ENCODE measurements at places on chromosomes 4 and X.

- DNase-seq = no peak
These were observed 125.7 kb downstream of the CRLF2 start for GRCh38 chrX:1086444-1087409.

DNA sequence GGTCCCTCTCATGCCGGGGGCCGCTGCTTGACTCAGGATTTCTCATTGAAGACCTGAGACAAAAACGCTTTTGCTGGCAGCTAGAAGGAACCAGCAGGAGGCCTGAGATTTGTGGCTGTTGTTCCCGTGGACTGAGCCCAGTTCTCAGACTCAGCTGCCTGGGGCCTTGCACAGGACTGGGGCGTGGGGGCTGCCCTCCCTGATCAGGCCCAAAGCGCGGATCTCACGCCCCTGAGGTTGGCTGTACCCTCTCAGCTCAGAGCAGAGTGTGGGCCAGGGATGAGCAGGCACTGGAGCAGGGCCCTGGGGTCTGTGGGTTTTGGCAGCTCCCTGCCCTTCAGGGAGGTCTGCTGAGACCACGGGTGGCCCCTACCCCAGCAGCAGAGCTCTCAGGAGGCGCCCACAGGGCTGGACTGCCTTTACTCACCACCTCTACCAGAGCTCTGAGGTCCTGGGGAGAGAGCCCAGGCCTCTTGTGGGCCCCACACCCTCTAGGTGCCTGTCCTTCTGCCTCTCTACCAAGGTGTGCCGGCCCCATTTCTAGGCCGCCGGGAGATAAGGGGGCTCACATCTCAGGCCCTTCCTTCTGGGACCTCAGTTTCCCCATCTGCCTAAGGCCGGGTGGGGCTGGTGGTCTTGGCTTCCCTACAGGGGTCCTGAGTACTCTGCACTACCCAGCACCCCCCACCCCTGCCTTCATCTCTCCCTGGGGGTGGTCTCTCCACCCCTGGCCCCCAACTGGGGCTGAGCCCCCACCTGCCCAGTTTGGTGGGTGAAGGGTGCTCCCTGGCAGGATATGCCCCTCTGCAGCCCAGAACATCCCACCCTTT, 5.6 kb downstream of the MSANTD1 start:
- no peak for DNase-seq

DNA sequence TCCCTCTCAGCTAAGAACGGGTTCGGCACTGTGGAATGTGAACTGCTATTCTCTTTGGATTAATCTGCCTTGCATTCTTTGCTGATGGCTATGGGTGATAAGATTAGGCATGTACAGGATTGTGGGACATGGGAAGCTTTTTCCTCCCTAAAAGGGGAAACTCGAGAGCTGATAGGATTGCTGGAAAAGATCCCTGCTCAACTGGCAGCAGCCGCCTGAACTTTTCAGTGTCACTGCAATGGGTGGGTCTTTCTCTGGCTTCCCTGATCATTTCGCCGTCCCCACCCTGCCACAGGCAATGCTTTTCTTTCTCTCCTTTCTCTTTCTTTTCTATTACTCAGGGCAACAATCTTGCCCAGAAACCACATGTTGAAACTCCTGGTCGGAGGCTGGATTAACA, 20.5 kb downstream of the PAGE2 start:
- no peak for DNase-seq

- DNase-seq = no peak
These were observed 82.8 kb upstream of the VEGFC start for GRCh38 chr4:176875446-176875930.

- DNase-seq = no peak
These were observed 46.8 kb downstream of the STEEP1 start for GRCh38 chrX:119518371-119518770.

DNA sequence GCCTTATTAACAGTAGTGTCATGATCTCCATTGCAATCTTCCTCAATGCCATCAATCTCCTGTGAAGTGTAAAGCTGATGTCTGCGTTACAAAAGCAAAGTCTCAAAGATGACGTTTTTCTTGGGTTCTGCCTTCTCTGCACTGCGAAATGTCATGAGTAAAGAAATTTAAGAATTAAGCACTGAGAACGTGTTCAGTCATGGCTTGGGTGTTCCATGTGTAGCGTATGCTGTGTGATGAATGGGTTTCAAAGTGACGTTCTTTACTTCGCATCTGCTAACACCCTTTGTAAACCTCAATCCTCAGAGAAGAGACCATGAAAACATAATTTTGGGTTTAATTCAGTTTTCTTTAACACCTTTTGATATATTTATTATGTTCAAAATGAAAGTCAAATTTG, 999 bp downstream of the NAP1L5 start:
- no peak for DNase-seq

- no peak for DNase-seq
These were observed 38.2 kb downstream of the FHL1 start for GRCh38 chrX:136185401-136186022.

DNA sequence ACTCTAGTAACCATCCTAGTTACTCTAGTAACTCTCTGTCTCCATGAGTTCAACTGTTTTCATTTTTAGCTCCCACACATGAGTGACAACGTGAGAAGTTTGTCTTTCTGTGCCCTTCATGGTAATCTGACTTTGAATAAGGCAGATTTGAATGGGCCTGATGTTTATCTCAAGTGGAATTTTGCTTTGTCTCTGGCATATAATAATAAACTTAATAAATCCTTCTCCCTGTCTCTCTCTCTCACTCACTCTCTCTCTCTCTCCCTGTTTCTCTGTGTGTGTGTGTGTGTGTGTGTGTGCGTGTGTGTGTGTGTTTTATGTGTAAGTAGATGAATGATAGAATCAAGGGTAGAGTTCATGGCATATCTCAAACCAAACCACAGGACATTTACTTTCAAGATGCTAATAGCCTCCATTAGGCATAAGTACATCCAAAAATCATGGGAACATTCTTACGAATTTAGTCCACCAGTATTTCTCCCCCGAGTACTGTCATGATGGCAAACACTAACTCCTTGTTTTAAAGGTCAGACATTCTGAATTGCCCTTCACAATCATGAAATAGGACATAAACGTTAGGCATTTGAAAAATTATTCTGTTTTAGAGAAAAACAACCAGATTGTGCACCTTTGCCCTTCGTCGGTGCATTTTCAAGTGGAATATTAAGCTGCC, 193.1 kb downstream of the SPATA18 start:
- DNase-seq = no peak

- no peak for DNase-seq
These were observed 146.3 kb downstream of the SHROOM3 start for GRCh38 chr4:76581077-76581962.

GRCh38 chr4:144495944-144496343, 150.0 kb upstream of the HHIP start:
- no peak for DNase-seq

DNA sequence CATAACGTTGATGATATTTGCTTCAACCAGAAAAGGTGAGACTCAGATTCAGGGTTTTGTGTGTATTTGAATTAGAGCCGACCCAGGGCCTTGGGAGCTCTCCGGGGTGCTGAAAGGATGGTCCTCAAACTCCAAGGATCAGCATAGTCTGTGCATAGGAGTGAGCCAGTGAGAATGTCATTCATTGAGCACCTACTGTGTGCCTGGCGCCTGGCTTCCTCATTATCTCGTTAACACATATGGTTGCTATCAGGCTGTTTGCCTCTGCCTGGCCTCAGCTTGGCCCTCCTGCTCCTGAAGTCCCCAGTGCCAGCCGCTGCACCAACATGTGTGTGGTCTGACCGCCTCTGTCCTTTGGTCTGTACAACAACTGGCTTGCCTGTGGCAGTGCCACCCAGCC, 25.1 kb upstream of the JAKMIP1 start:
- DNase-seq = no peak

DNA sequence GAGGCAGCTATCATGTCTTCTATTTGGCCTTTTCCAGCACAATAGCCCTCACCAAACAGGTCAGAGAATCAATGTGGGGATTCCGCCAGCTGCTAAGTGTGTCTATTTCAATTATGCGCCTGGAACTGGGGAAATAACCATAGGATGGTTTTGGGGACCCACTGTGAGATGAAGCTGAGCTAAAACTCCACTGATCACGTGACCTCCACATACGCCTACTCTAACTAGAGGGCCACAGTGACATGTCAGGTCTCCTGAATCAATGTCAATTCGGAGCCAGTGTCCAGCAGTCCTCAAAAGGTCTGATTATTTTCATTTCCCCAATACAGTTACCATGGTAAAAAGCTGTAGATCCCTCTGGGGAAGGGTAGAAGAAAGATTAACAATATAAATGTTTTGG, 10.2 kb upstream of the BANK1 start:
- no peak for DNase-seq

DNA sequence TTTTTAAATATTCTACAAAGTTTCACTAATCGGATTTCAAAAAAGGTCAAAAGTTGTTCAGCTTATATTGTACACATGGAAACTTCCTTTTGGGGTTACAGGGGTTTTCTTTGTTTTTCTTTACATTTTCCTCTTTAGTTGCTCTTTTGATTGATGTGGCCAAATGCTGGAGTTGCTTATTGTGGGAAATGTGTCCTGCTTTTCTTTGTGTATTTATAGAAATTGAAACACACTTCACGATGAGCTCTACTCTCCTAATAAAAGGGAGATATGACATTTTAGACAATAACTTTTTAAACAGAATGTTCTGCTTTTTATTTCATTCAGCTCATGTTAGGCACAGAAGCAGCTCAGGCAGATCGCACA, 50.7 kb upstream of the SPRY1 start:
- DNase-seq = no peak

Measured in activated T-cell treated with anti-CD3 and anti-CD28 coated beads for 4 hours (primary cell).